OCI-LY7 (cell line): ENCODE measurements at places on chromosomes 12 and 14. TPM values are rescaled to one million over a fixed set of nuclear protein-coding genes. Genes with fewer than 3 reads are reported as not detected.

Gene ETV6
- total RNA-seq: 17.1 and 23.1 TPM in 2 replicates

Gene KCTD10
- 43.5 and 45.7 TPM in 2 replicates for total RNA-seq

DNA sequence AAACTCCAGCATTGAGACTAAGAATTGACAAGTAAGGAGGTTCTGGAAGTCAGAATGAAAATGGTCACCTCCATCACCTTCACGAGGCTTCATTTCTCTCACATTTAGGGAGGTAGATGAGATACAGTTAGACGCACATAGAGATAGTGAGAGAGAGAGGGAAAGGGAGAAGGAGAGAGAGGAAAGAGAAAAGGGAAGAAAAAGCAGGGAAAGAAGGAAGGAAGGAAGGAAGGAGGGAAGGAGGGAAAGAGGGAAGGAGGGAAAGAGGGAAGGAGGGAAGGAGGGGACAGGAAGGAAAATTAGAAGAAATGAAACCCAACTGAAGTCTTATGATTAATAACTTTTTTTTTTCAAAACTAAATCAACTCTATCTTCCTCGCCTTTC, 10.7 kb upstream of the FOXG1 start:
- DNase-seq: no peak

Gene KRT72
- total RNA-seq: not detected in 2 replicates

- no peak for DNase-seq
Measured at GRCh38 chr14:68148276-68148675, 328.7 kb downstream of the RAD51B start.

- no peak for DNase-seq
Measured at GRCh38 chr12:26334621-26335124, 139.3 kb downstream of the SSPN start.

DNA sequence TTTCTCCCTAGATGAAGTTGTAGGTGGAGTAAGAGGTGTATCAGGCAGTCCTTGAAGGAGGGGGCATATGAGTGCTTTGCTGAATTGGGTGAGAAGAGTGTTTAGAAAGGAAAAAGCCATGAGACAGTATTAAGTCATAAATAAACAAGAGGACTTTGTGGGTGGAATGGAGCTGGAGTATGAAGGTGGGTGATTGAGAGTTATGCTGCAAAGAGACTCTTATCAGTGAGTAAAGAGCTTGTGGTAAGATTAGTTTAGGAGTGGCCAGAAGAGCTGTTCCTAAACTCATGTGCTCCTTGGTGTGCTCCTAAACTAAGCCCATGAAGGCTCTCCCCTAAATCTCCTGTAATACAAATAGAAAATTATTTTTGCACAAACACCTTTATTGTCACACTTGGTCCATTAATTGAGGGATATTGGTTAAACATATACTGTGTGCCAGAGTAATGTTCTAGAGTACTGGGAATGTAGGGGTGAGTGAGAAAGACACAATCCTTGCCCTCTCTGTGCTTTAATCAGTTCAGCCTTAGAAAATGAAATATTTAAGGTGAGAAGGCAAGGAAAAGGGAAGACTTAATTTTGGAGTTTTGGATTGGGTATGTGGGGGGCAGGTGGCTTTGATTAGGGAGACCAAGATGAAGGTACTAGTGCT, 9.8 kb downstream of the CHPT1 start:
- no peak for DNase-seq

Gene GPD1
- 0.31 and 1.2 TPM in 2 replicates for total RNA-seq

DNA sequence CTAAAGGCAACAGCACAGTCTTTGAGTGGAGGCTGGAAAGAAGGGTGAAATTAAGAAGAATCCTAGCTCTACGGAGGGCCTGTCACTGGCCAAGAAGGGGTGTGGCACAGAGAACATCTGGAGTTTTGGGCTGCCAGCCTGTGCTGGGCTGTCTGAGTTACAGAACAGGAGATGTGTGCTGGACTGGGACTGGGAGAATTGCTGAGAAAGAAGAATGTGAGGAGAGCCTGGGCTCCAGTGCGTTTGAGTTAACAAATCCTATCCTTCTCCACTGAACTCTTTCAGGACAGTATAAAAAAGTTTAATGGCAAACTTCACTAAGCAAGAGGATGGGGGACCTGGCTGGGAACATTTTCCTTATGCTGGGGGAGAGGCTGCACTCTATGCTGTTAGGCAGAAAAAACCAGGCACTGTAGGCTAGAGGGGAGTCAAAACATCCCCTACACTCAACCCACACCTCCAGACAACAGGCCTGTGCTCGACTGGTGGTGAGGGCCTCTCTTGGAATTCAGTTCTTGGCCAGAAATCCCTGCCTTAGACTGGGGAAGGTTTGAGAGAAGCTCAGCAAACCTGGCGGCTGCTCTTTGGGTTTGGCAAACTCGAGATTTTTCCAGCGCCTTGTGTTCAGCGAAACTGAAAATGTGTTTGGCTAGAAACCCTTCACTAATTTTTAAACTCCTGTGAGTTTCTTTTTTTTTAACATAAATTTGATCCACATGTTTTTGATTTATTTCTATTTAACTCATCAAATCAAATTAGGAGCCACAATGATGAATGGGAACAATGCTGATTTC, 217.3 kb downstream of the MON2 start:
- DNase-seq: no peak

GRCh38 chr12:68998041-68998440, 65.1 kb upstream of the CPM start:
- DNase-seq: peak; percentile 7

- DNase-seq: no peak
Measured at GRCh38 chr14:93018366-93018765, 95.4 kb downstream of the CHGA start.

DNA sequence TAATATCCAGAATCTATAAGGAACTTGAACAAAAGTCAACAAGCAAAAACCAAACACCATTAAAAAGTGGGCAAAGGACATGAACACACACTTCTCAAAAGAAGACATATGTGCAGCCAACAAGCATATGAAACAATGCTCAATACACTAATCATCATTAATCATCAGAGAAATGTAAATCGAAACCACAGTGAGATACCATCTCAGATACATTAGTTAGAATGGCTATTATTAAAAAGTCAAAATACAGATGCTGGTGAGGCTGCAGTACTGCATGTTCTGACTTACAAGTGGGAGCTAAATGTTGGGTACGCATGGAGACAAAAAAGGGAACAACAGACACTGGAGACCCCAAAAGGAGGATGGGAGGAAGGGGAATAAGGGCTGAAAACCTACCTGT, 67.1 kb downstream of the BLTP3B start:
- DNase-seq: no peak

DNA sequence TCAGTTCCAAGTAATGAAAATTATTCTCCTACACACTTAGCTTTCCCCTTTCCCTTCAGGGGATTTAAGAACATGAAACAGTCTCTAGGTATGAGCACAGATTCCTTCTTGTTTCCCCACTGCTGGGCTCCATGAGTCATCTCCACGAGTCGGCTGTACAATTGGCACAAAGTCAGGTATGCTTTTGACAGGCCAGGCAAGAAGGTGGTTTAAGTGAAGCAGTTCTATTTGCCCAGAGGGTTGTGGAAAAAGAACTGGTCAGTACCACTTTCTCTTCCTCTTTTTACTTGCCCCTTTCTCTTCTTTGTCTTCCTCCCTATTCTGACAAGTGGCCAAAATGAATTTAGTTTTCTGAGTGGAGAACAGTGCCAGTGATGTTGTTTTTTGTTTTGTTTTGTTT, 16.3 kb downstream of the DYNC1H1 start:
- peak; percentile 51 for DNase-seq

GRCh38 chr14:95597784-95598211, 62.9 kb downstream of the GLRX5 start:
- no peak for DNase-seq

Gene NINJ2
- 3.5 and 4.4 TPM in 2 replicates for total RNA-seq

DNA sequence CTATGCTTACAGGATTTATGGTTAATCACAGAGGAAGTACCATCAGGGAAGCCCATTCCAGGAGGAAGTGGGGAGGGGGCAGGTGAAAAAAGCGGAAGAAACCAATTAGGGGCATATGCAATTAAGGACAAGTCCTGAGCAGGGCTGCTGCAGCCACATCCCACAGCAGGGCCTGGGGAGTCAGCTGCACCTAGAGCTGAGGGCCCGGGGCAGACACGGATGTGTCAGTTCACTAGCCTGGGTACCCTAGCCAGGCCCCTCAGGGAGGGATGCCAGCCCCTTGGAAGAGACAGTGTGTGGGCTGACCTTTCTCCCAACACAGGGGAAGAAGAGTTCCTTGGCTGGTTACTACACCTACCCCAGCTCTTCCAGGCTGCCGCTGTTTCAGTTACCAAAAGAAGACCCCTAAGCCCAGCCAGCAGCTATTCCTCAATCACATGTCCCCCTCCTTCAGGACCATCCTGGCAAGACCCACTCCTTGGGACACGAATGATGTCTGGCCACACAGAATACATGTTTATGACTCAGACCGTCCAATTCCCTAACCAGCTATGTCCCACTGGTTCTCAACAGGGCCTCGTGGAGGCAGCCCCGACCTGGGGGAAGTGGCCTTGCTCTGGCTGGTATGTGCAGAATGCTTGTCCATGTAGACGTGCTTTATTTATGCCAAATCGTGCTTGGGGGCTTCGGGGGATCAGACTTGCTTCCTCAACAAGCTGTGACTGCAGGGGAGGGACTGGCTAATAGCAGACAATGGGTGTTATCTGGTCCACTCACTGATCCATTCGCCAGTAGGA, 133.7 kb upstream of the RTL1 start:
- no peak for DNase-seq

DNA sequence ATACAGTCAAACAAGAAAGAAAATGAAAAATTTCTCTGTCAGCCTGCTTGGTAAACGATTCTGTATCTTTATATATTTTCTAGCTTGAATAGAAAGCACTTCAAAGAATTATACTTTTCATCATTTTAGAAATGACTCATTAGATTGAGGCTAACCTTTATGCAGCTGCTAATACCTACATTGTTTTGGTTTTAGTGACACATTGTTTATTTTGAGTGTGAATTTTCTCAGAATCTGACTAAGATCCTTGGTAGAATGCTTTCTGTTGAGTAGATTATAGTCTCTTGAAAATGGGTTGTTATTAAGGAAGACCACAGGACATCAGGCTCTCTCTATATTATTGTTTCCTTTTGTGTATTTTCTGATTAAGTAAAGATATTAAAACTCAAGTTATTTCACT, at the start of gene PMCH:
TSS of gene PMCH (minus strand) at position 45 of the 400 bp plus-strand sequence. CDS start 63 bp downstream, outside the sequence.
- no peak for DNase-seq

- no peak for DNase-seq
Measured at GRCh38 chr14:90416720-90417119, 19.9 kb downstream of the CALM1 start.

- DNase-seq: no peak
Measured at GRCh38 chr14:61103541-61104339, 122.7 kb downstream of the SLC38A6 start.

Gene NKX2-1
- total RNA-seq: not detected in 2 replicates

Gene KRT5
- 0.74 and 0.91 TPM in 2 replicates for total RNA-seq

Gene PIANP
- total RNA-seq: 15.2 and 15.4 TPM in 2 replicates

DNA sequence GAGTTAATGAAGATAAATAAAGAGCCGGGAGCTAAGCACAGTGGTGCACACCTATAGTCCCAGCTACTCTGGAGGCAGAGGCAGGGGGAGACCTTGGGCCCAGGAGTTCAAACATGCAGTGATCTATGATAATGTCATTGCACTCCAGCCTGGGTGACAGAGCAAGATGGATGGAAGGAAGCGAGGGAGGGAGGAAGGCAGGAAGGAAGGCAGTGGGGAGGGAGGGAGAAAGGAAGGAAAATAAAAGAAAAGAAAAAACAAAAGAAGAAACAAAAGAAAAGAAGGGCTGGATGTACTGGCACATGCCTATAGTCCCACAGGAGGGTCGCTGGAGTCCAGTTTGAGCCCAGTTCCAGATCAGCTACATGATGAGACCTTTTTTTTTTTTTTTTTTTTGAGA, 19.0 kb upstream of the SP7 start:
- DNase-seq: no peak

DNA sequence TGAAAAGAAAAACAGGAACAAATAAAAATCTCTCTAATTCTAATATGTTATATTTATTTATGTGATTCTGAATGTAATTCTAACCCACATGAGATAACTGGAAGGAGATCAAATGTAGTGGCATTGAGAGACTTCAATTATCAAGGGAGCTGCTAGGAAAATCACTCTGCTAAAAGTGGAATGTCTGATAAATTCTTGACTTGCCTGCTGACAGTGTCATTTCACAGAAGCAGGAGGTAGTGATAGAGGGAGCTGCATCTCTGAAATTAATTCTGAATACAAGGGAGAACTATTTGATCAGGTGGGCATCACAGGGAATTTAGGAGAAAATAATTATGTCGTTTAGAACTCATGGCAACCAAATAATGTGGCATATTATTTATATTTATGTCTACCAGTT, 303.6 kb downstream of the BCAT1 start:
- no peak for DNase-seq

DNA sequence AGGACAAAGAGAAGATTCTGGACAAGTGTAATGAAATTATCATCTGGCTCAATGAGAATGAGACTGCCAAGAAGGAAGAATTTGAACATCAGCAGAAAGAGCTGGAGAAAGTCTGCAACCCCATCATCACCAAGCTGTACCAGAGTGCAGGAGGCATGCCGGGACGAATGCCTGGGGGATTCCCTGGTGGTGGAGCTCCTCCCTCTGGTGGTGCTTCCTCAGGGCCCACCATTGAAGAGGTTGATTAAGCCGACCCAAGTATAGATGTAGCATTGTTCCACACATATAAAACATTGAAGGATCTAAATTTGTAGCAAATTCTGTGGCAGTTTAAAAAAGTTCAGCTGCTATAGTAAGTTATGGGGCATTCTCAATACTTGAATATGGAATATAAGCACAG, 174.3 kb upstream of the CCND2 start:
- no peak for DNase-seq

GRCh38 chr12:108559748-108560147, 1.2 kb downstream of the SART3 start:
- DNase-seq: peak; percentile 30

GRCh38 chr12:70756118-70756517, 118.9 kb upstream of the PTPRB start:
- no peak for DNase-seq

Gene NDUFA9
- 83.9 and 123 TPM in 2 replicates for total RNA-seq

- DNase-seq: no peak
Measured at GRCh38 chr12:14765398-14765797, 37.9 kb downstream of the WBP11 start.
